ENCODE measurements at places on chromosomes 2 and 18.
A peak's percentile ranks its signal among the peaks of the same experiment; 100 is the strongest.

- DNase-seq, result no peak
Measured at GRCh38 chr2:217102956-217103355, 243.1 kb upstream of the TNP1 start.

DNA sequence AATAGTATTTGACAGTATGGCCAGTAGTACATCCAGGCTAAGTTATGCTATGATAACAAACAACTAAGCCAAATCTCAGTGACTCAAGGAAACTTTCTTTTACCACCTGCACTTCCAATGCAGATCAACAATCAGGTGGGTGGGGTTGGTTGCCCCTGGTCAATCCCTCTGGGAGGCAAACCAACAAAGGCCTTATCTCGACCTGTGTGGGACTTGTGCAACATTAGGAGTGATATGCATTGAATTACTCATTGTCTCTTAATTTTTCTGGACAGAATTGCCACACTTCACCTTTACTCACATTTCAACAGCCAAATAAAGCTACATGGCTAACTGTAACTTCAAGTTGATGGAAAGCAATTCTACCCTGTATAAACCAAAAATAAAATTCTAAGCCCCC, 1049.3 kb upstream of the CDH2 start:
- DNase-seq, result no peak

DNA sequence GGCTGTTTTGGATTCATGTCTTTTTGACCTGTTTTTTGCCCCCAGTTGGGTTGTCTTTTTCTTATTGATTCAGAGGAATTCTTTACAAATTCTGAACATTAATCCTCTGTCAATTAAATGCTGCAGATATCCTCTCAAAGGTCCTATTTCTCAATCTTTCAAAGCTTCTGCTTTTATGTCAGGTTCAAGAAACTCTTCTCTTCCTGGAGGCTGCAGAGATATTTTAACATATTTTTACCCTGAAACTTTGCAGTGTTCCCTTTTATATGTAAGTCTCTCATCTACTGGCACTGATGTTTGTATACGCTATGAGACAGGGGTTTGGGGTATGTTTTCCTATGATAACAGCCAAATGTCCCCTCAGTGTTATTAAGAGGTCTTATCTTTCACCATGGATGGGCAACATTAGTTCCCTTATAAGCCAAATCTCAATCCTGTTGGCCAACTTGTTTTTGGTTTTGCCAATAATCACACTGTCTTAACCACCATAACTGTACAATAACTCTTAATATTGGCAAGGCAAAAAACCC, 159.3 kb downstream of the HDAC4 start:
- no peak for DNase-seq

GRCh38 chr18:41940506-41941215, 14.4 kb upstream of the PIK3C3 start:
- DNase-seq, result no peak

- DNase-seq, result no peak
Measured at GRCh38 chr18:23143016-23143814, 7.9 kb downstream of the CABLES1 start.

- peak; percentile 98 for DNase-seq
Measured at GRCh38 chr2:186382932-186383331, 103.1 kb upstream of the ZC3H15 start.

- DNase-seq, result no peak
Measured at GRCh38 chr2:36973320-36973719, 7.0 kb upstream of the STRN start.

GRCh38 chr2:40284797-40285196, 167.1 kb downstream of the SLC8A1 start:
- DNase-seq, result no peak

- DNase-seq, result no peak
Measured at GRCh38 chr2:85791704-85792565, 38.1 kb downstream of the ATOH8 start.

DNA sequence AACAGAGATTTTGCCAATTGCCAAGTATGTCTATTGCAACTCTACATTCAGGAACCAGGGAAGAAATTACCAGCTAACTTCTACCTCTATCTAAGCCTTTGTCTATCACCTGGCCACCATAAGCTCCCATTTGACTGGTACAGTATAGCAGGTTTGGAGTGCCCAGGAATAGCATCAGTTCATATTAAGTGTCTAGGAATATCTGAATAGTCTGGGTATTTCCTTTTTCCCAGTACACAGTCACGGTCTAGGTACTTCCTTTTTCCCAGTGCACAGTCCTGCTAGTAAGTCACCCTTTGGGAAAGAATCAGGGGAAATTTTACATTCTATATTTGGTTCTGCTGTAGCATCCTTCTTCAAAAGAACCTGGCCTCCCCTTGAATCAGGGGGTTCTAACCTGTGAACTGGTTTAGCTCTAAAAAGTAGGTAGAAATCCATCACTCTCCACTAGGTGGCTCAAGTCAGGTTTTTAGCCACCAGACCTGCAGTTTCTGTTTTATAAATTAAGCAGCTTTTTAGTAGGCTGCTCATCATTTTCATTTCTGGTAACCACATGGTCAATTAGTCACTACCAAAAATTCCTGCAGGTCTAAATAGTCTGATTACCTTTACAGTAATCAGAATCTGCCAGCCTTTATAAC, 49.3 kb upstream of the DNAJC10 start:
- DNase-seq, result peak; percentile 31

- no peak for DNase-seq
Measured at GRCh38 chr2:217482056-217482710, 520.6 kb downstream of the TNS1 start.

DNA sequence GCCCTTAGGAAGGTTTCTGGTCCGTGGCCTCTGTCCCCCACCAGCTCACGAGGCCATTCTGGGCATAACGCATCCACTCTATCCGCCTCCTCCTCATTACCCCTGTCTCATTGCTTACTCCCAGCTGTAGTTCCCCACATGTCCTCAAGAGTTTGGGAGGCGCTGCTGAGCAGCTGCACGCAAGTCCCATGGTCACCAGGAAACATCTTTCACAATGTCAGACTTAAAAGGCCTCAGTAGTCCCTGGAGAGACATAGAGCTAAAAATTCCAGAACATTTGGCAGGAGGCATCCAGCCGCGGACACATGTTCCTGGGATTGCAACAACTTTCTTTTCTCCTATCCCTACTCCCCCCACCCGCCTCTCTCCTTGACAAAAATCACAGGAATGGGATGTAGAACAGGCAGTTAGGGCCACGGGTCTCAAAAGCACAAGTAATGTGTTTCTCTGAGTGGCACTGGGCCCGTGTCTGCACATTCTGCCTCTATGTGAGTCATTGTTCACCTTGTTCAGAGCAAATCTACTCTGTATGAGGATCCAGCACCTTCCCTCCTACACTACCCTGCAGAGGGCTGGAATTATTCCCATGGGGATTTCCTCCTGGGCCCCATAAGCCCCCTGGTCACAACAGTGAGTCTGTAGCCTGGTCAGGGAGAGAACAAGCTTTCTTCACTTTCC, 8.1 kb downstream of the LBH start:
- peak; percentile 60 for DNase-seq

DNA sequence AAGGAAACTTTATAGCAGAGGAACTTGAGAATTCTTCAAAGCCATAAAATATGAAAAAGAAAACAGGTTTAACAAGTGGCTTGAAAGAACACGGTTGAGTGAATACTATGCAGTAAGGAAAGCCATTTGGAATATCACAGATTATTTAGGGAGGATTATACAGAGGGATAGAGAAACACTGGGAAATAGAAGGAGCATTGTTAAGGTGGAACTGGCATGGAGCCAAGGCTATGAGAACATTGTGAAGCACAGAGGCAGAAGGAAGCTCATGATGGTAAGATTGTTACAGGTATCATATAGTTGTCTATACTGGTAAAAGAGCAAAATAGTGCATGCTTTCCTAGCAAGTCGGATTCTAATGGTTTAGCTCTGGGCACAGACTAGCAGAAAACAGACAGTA, 87.1 kb downstream of the SS18 start:
- no peak for DNase-seq

GRCh38 chr18:37483221-37483971, 82.2 kb downstream of the CELF4 start:
- no peak for DNase-seq

GRCh38 chr2:120693121-120693520, 42.5 kb upstream of the GLI2 start:
- no peak for DNase-seq

DNA sequence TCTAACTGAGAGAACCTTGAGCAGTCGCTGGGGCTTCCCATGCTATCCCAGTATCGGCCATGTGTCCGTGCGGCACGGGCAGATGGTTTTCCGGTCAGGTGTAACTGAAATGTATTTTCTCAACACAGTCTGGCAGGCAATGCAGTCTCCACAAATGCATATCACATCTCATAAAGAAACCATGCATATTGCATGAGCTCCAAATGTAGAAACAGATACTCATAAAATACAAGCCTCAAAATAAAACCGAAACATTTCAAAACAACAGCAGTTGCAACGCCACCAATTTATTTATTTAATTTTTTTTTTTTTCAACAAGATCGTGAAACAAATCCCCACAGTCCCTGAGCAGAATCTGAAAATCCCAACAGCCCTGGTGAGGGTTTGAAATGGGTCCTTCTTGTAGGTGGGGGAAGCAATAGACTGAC, 299.4 kb downstream of the LPIN1 start:
- DNase-seq, result no peak

All from HepG2 (cell line).